ENCODE measurements at places on chromosomes 5 and 9. TPM values are rescaled to one million over a fixed set of nuclear protein-coding genes. Genes with fewer than 3 reads are reported as not detected.

GRCh38 chr5:107541400-107541799, 129.3 kb downstream of the EFNA5 start:
- DNase-seq = no peak

- DNase-seq = no peak
These were observed 177.9 kb upstream of the MAP3K1 start for GRCh38 chr5:56637321-56637920.

GRCh38 chr9:73154722-73155121, 3.1 kb downstream of the ANXA1 start:
- no peak for DNase-seq

GRCh38 chr9:4386819-4387218, 87.0 kb upstream of the GLIS3 start:
- DNase-seq = no peak

DNA sequence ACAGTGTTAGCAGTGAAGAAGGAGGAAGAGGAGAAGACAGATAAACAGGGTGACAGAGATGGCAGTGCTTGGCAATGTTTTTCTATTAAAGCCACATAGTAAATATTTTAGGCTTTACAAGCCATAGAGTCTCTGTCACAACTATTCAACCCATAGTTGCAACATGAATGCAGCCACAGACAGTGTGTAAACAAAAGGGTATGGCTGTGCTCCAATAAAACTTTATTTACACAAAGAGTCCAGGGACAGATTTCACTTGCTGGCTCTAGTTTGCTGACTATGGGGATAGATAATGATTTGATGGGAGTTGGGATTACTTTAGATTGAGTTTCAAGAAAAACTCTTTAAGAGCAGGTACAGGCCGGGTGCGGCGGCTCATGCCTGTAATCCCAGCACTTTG, 224.8 kb upstream of the SEMA6A start:
- DNase-seq = no peak

- no peak for DNase-seq
These were observed 47.2 kb upstream of the FBXL7 start for GRCh38 chr5:15452781-15453180.

TXNDC8 gene
- total RNA-seq = not detected

STPG3 gene
- total RNA-seq = not detected

CNTLN gene
- total RNA-seq = 5.1 TPM

KIAA1958 gene
- total RNA-seq = 29.0 TPM

TTC16 gene
- total RNA-seq = 0.38 TPM

HMHB1 gene
- total RNA-seq = not detected

FLT4 gene
- total RNA-seq = 1.2 TPM
